Thymus (tissue), 14 donors: ENCODE measurements at places on chromosomes 4 and X. TPM values are rescaled to one million over a fixed set of nuclear protein-coding genes. Genes with fewer than 3 reads are reported as not detected.

Gene MAD2L1
- 58.7 TPM for total RNA-seq

GRCh38 chr4:41505161-41505661 is 32.7 kb upstream of the LIMCH1 start:
- DNase-seq: no peak
- no peaks in the 10 kb centered on the region for H3K27me3 ChIP-seq

- H3K27me3 ChIP-seq: no peaks in the 10 kb centered on the region
- H3K27ac ChIP-seq: no peak overlapping the region
- no peak for DNase-seq
- H3K36me3 ChIP-seq: no peaks in the 10 kb centered on the region
- H3K4me1 ChIP-seq: no peaks in the 10 kb centered on the region
- no peak overlapping the region for H3K4me3 ChIP-seq
These were observed 87.6 kb downstream of the GAB1 start for GRCh38 chr4:143424276-143424675.

GRCh38 chr4:53103481-53103880 is 241.4 kb downstream of the RASL11B start:
- H3K4me1 ChIP-seq: no peaks in the 10 kb centered on the region
- no peak overlapping the region for H3K27ac ChIP-seq
- no peaks in the 10 kb centered on the region for H3K27me3 ChIP-seq
- no peak overlapping the region for H3K4me3 ChIP-seq
- H3K36me3 ChIP-seq: no peaks in the 10 kb centered on the region

DNA sequence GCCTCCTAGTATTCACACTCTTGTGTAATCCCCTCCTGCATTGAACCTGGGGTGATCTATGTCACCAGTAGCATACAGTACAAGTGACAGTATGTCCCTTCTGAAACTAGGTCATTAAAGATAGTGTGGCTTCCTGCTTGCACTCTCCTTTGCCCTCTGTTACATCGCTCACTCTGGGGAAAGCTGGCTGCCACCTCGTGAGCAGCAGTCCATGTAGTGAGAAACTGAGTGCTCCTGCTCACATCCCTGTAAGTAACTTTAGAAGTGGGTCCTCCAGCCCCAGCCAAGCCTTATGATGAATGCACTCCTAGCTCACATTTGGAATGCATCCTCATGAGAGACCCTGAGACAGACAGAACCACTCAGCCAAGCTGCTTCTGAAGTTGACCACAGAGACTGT is 89.8 kb upstream of the TNIP3 start:
- no peak for DNase-seq
- H3K4me3 ChIP-seq: no peak overlapping the region
- H3K4me1 ChIP-seq: no peaks in the 10 kb centered on the region
- no peaks in the 10 kb centered on the region for H3K36me3 ChIP-seq

DNA sequence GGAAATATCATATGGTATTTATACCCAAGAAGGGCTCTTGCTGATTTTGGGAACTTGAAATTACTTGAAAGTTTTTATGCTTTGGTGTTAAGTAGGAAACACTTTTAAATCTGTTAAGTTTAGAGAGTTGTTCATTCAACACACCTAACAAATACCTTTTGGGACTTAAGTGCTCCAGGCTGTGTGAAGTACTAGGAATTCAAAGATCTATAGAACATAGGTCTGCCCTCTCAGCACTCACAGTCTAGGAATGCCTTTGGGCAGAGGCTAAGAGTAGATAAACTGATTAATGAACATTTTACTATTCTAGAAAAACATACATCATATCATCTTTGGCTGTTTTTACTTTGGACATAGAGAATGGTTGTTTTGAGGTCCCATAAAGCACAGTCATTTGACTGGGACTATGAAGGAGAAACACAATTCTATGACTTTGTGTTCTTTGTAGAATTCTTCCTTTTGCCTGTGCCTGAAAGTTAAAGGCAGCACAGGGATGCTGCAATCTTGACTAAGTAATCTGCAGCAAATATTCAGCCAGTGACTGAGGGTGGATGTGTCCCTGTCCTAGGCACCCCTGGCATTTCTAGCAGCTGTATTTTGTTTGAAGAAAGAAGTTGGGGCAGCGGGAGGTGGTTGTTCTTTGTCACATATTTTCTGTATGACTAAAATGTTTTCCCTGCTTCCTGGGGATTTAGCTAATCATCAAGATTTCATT is 8.3 kb downstream of the BMP3 start:
- no peak for DNase-seq
- H3K4me3 ChIP-seq: no peak overlapping the region
- H3K36me3 ChIP-seq: no peaks in the 10 kb centered on the region

DNA sequence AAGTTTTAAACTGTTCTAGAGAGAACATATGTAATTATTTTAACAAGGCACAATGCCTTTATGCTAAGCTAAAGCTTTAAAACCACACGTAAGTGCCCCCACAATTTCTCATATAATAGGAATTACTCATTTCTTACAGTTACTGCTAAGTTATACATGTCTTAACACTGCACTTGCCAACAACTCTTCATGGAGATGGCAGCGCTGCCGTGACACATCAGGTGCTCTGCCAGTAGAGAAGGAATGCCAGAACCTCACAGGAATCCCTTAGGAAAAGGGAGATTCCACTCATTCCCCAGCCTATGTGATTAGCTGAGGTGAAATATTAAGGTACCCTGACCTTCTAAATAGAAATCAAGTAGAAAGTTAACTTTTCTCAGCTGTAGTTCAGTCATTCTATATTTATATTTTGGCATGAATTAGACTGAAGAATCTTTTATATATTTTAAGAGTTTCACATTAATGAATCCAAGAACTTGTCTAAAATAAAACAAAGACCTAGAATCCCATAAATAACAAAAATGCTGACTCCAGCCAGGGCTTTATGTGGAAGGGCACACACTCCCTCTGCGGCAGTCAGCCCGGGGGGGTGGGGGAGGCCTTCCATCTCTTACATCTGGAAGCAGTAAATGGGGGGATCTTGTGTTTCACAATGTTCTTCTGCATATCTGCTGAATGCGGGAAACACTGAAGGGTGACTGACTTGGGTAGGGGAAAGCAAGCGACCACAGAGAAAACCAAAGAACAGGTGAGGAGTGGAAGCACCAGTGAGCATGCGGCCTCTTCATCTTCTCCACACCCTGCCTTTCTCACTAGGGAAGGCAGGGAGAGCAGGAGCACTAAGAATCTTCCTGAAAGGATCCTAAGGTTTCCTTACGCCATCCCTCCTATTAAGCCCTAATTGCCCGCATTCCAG is 23.7 kb downstream of the ACSL1 start:
- no peak overlapping the region for H3K27ac ChIP-seq
- no peaks in the 10 kb centered on the region for H3K4me1 ChIP-seq
- H3K4me3 ChIP-seq: no peak overlapping the region
- no peaks in the 10 kb centered on the region for H3K36me3 ChIP-seq

DNA sequence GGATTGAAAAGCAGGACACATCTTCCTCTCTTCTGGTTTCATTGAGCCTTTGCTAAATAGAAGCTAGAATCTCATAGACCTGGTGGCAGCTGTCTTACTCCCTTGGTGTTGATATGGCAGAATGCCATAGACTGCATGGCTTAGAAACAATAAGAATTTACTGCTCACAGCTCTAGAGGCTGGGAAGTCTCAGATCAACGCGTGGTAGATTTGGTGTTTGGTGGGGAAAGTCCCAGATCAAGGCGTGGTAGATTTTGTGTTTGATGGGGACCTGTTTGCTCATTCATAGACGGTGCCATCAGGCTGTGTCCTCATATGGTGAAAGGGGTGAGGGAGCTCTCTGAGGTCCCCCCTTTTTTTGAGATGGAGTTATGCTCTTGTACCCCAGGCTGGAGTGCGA is 57.6 kb upstream of the PPP2R3B start:
- DNase-seq: no peak
- no peak overlapping the region for H3K4me3 ChIP-seq
- no peak overlapping the region for H3K27ac ChIP-seq

Gene FAM114A1
- 5.9 TPM for total RNA-seq

- no peaks in the 10 kb centered on the region for H3K27me3 ChIP-seq
- peak overlapping the region; percentile 74 for H3K27ac ChIP-seq
- peak; percentile 16 for DNase-seq
- H3K4me3 ChIP-seq: peak overlapping the region; percentile 78
These were observed 763 bp downstream of the CASK start for GRCh38 chrX:41922431-41923151.

Gene UGT2B10
- 0.05 TPM for total RNA-seq

Gene LPAR4
- total RNA-seq: 1.6 TPM

DNA sequence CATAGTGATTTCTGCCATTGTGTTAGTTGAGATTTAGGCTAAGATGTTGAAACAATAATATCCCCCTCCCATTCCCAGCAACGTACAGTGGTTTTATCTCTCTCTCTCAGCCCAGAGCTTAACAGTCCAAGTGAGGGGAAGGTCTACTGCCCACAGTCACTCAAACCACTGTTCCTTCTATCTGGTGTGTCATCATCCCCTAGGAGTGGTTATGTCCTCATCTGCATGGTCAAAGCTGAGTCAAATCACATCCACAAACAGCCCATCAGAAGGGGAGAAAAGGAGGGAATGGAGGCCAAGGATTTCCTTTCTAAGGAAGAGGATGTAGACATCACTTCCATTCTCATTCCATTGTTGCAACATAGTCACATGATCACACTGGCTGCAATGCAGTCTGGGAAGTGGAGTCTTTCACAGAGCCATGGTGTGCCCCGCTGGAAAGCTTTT is 42.8 kb upstream of the CHRNA9 start:
- peaks cover 40% of the 10 kb centered on the region for H3K4me1 ChIP-seq
- no peaks in the 10 kb centered on the region for H3K36me3 ChIP-seq
- no peak overlapping the region for H3K27ac ChIP-seq

Gene AVPR2
- 0.24 TPM for total RNA-seq

Gene CTAG2
- not detected for total RNA-seq

Gene SSX4
- total RNA-seq: not detected
